ENCODE measurements at places on chromosomes 7 and 10. TPM values are rescaled to one million over a fixed set of nuclear protein-coding genes. Genes with fewer than 3 reads are reported as not detected.

- no peak for DNase-seq
Measured at GRCh38 chr10:61076572-61077114, 132.7 kb upstream of the RHOBTB1 start.

GRCh38 chr10:8063128-8063908 is 8.8 kb downstream of the GATA3 start:
- no peak for DNase-seq

DNA sequence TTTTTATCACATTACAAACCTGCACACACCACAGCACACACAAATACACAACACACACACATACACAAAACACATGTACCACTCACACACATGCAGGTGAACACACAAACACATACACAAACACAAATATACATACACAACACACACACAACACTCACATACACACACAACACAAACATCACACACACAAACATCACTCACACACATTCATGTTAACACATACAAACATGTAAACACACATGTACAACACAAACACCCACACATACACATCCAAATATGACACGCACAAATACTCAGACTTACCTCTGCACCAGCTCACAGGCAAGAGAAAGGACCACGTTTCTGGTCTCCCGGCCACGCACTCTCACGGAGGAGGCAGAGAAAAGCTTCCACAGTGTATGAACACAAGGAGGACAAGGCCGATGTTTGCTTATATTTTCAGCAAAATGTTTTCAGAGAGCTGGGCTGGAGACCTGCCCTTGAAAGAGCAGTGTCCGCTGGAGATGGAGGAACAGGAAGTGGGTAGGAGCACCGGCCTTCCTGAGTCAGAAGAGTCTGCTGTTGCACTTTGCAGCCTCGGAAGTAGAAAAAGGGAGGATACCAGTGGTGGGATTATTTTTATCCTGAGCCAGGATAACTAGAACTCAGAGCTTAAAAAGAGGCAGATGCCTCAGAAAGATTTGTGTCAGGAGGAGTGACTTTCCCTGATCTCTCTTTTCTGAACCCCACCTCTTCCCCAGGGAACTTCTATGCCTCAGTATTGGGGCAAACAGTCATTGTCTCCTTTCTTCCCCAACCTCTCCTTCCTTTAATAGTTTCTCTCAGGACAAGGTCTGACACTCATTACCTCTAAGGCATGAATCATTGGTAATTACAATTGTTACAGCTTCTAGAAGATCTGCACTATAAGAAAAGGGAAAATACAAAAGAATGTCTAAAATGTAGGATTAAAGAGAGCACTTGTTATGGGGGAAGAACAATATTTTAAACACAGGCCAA is at the start of gene GIMAP6:
Gene GIMAP6, minus strand, starts transcription at position 520 of the 999 bp plus-strand sequence. CDS start 2,243 bp downstream, outside the sequence.
- DNase-seq, result peak; percentile 70

GRCh38 chr7:81925530-81925929 is 155.7 kb upstream of the HGF start:
- no peak for DNase-seq

- DNase-seq, result no peak
Measured at GRCh38 chr7:45709168-45710042, 135.2 kb downstream of the ADCY1 start.

Gene CPXM2
- total RNA-seq, result not detected

Gene ANLN
- 67.0 TPM for total RNA-seq

Gene TFR2
- 34.1 TPM for total RNA-seq
